Germinal center (tissue), 1 donor: ENCODE measurements at places on chromosomes 3 and 15.

DNA sequence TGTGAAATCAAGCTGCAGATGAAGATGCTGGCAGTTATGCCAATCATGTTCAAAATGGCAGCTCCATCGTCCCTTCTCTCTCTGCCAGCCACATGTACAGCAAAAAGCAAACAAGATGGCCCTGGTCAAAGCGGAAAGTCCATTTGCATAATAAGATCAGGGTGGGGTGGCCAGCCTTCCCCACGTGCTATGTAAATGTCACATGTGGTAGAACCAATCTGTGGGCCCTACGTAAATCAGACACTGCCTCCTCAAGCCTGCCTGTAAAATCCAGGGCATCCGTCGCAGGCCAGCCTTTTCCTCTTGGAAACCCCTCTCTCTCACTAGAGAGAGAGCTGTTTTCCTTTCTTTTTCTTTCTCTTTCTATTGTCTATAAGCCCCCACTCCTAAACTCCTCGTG, 243.5 kb upstream of the KBTBD8 start:
- DNase-seq: no peak

DNA sequence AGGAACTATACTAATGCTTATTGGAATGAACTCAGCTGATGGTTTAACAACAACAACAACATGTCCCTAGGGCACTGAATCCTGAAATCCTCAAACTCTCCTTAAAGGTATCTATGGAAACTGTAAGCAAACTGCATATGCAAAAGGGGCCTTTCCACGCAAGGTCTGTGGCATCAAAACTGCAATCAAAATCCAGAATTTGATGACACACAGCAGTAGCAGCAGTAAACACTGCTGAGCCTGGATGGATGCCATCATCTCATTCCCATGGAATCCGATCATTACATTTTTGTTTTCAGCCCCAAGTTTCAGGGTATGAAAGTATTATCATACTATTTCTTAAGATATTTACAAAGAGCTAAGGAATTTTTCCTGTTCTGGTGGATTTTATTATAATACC, 399.7 kb downstream of the VPS13C start:
- no peak for DNase-seq

- no peak for DNase-seq
These were observed 4.0 kb downstream of the RNF13 start for GRCh38 chr3:149816986-149817385.

DNA sequence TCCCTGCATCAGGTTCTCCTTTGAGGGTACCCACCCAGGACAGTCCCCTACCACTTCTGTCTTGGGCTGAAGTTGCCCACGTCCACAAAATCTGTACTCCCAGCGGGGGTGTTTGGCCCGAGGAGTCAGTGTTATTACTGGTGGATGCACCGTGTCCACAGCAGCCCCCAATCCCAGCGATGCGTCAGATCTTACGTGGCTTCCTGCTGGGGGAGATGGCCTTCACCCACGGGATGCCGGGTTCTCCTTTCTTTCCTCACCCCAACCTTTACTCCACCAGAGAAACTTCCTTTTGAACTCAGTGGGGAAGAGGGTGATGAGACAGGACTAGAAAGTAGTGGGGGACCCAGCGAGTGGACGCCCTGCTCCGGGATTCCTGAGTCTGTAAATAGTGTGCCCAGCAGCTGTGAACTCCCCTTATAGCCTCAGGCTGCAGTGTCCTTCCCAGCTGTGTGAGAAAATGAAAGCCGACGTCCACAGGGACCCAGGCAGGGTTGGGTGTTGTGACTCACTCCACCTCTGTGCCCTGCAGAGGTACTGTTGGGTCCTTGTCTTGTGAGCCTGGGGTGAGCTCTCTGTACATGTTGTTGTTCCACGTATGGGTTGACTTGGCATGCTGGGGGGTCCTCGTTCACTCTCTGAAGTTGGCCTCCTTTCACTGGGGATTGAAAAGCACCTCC, 31.5 kb downstream of the CRTAP start:
- DNase-seq: no peak

DNA sequence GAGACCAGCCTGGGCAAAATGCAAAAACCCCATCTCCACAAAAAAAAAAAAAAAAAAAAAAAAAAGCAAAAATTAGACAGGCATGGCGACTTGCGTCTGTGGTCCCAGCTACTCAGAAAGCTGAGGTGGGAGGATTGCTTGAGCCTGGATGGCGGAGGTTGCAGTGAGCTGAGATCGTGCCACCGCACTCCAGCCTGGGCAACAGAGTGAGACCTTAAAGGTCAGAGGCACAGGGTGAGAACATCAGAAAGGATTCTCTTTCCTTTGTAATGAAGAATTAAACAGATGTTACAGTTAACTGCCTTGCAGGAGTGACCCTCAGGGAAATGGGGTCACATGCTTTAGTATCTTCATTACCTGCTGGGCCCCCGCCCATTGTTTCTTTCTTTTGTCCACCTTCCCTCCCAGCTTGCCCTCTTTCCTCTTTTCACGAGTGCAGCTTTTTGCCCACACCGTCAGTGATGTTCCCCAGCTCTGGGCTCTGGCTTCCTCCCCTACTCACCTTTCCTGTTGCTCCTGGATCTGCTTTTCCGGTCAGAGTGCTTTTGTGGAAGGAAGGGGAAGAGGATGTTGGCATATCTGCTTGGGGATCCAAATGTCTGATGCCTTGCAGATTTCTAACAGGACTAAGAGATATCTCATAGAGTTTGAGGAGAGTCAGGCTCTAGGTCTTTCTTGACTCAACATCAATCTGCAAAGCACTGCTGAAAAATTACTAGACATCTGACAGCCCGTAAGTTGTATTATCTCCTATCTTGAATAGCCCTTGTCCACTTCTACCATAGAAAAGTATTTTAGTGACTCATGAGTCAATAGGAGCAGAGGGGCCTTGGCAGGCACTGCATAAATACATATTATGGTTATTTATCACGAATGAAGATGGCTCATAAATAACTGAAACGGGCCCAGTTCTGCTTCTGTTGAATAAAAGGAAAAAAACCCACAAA, 35.6 kb upstream of the NDUFB4 start:
- no peak for DNase-seq
